Right ventricle myocardium superior (tissue), 1 donor: ENCODE measurements at places on chromosomes 2 and 18. TPM values are rescaled to one million over a fixed set of nuclear protein-coding genes. Genes with fewer than 3 reads are reported as not detected.

DNA sequence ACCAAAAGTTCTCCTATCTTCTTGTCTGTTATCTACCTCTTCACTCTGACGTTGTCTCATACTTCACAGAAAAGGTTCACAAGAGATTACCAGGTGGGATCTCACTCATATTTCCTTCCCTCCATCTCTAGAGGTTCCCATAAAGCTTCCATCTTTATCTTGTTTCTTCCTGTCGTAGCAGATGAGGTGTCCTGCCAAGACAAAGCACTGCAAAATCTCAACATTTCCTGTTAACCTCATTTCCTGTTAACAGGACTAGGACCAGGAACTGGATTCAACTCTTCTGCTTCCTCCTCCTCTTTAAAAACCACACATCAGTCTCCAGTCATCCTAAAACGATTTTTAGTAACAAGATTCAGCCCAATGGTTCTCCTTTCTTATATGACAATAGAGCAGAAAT, 512.8 kb upstream of the NRP2 start:
- DNase-seq, result no peak

- DNase-seq, result no peak
These were observed 7.4 kb downstream of the PPP4R3B start for GRCh38 chr2:55609938-55610578.

ARHGAP25 gene
- 7.3 TPM for total RNA-seq

YIPF4 gene
- total RNA-seq, result 67.5 TPM

CCL20 gene
- not detected for total RNA-seq

DNA sequence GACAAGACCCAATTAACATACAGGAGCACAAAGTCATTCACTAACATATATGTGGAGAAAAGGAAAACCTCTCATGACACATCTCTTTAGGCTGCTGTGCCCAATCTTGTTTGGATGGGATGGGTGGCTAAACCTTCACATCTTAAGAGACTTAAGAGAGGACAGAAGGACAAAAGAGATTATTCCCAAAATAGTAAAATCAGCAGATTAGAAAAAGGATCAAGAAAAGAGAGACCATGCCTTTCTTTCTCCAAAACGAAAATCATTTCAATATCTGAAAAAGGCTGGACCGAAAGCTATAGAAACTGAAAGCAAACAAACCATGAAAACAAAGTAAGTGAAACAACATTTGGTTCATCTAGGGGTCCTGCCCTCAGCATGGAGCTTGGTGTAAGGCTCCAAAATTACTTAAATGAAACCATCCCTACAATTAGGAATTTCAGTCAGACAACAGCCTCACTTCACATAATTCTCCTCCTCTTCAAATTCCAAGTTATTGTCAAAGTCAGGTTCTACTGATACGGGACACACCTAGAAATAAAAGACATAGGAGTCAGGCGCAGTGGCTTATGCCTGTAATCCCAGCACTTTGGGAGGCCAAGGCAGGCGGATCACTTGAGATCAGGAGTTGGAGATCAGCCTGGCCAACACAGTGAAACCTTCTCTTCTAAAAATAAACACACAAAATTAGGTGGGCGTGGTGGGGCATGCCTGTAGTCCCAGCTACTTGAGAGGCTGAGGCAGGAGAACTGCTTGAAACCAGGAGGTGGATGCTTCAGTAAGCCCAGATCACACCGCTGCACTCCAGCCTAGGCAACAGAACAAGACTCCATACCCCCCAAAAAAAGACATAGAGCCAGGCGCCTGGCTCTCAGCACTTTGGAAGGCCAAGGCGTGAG, 5.2 kb downstream of the STARD7 start:
- DNase-seq, result no peak

DNA sequence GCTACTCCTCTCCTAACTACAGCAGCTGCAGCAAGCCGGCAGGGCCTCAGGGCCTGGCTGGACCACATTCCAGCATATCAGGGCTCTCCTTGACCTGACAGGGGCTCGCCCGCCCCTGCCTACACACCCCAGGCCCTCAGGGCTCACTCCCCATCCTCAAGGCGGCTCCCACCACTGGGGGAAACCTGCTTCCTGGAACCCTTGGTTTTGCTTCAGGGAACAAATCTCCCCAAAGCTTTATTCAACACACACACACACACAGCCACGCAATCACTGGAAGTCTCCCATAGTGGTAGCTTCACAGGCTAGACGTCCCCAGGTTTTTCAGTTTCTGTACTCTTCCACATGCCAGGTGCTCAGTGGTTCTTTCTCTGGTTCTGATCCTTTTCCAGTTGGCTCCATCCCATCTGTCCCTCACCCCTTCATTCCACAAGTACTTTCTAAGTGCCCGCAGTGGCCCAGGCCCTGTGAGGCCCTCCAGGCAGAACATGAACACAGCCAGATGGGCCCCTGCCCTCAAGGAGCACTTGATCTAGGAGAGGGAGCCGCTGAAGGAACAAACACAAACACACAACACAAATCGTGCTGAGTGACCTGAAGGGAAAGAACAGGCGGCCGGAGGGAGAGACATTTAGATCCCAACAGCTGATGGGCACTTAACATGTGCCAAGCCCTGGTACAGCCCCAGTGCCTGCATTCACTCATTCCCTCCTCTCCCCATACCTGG, 51.1 kb downstream of the TNS1 start:
- no peak for DNase-seq

LAMA1 gene
- total RNA-seq, result 0.05 TPM

DNA sequence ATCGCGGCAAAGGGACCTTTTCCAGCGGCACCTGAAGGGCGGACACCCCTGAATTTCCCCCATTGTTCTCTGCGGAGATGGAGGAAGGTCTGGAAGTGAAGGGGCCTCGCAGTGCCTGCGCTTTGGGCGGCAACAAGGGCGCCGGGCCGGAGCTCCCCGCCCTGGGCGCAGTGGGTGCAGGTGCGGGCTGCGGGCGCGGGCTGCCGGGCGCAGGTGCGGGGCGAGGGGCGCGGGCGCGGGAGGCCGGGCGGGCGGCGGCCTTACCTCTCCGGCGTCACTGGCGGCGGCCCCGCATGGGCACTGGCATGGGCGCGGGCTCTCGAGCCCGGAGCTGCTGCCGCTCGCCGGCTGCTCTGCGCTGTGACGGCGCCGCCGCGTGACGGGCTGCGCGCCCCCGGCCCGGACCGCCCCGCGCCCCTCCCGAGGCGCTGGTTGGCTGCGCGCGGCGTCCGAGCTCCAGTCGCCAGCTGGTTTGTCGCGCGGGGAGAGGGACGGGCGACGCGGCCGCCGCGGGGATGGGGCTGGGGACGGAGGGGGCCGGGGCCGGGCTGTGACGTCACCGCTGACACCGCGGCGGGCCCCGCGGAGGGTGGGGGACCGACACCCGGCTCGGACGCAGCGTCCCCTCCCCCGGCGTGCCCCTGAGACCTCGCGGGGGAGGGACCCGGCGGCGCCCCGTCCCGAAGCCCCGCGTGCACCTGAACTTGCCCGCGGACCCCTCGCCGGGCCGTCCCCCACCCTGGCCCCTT, at the start of gene KIF1A:
TSS of gene KIF1A (minus strand) at position 362 of the 749 bp plus-strand sequence. CDS start 22,467 bp downstream, outside the sequence.
- DNase-seq, result no peak

SCYGR5 gene
- total RNA-seq, result not detected

- no peak for DNase-seq
These were observed 25.5 kb downstream of the SLC4A5 start for GRCh38 chr2:74317701-74318100.

DNA sequence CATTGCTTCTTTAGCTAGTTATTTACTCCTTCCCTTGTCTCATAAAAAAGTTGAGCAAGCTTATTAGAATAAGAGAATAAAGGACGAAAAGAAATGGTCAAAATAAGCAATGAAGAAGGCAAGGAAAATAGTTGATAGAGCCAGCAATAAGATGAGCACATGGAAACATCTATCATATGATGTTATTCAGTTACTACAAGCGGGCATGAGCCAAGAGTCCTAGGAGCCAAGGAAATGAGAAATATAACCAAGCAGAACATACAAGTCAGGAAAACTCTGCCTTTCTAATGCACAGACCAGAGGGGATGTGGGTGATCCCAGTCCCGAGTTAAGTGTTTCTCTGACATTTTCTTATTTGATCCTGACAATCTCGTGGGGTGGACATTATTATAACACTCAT, 33.9 kb downstream of the INO80C start:
- no peak for DNase-seq
